ENCODE measurements at places on chromosomes 1 and 21. TPM values are rescaled to one million over a fixed set of nuclear protein-coding genes. Genes with fewer than 3 reads are reported as not detected.

DNA sequence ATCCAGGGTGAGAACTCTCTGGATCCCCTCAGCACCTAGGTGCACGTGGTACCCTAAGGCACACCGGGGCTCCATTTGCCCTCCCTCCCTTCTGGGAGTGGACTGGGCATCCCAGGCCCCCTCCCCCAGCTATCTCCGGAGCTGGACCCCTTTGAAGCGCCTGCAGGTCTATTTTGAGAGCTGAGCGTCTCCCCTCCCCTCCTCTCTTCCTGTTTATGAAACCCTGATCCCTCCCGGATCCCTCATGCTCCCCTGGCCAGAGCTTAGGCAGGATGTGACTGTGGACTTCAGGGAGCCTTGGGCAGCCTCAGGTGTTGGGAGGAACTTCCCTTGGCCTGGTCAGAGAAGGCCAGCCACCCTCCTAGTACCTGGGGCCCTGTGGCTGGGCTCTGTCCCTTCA lies 10.2 kb downstream of the RPS6KA1 start:
- no peak for DNase-seq

GRCh38 chr1:169392406-169392805 lies 24.4 kb downstream of the BLZF1 start:
- DNase-seq: no peak

GRCh38 chr1:11125931-11126330 lies 26.3 kb upstream of the EXOSC10 start:
- no peak for DNase-seq

- no peak for DNase-seq
Observed at GRCh38 chr1:84634536-84635205, 55.6 kb downstream of the SSX2IP start.

DNA sequence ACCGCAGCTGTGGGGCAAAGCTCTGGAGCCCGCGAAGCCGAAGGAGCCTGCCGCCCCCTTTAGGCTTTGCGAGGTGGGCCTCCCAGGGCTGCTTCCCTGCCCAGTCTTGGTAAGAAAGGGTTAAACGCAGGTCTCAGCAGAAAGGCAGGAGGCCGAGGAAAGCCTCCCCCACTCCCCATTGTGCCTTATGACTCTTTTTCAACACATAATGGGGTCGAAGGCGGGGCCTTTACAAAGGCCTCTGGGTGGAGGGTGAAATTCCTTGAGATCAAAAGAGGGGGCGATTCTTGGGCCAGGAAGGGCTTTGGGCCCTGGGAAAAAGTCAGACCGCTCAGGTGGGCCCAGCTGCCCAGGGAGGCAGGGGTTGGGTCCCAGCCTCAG lies 880 bp downstream of the ALPL start:
- DNase-seq: no peak

DNA sequence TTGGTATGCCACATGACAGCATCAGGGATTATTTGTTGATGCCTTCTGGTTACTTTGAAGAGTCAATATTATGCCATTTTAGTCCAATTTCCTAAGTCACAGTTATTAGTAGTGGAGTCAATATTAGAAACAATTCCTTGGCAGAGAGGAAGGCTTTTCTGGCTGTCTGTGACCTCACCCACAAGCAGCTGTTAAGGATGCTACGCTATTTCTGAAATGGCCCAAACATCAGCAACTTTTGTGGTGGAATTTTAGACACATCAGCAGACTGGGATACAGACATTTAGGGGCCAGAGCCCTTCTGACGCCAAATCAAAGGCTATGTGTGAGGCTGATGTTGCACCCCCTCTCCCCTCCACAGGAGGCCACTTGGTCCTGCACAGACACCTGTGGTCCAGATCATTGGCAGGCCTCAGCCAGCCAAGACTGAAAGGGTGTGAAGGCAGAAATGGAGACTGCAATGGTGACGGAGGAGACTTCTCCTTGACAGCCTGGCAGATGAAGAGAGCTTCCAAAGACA lies 9.2 kb upstream of the RXRG start:
- no peak for DNase-seq

DNA sequence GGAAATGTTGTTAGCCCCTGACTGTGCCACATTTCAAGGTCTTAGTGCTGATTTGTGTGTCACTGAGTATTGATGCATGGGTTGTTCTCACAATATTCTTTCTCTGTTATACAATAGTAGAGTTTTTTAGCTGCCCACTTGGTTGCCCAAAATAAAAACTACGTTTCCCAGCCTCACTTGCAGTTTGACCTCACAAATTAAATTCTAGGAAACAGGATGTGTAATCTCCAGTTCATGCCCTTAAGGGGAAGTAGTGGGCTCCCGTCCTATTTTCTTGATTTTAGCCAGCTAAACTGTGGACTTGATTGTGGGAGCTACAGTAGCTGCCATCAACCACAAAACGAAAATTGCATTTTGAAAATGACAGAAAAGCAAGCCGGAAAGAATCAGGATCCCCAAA lies 27.3 kb upstream of the LAMC1 start:
- DNase-seq: no peak

- no peak for DNase-seq
Observed at GRCh38 chr1:20192871-20193411, 6.6 kb upstream of the PLA2G2C start.

DNA sequence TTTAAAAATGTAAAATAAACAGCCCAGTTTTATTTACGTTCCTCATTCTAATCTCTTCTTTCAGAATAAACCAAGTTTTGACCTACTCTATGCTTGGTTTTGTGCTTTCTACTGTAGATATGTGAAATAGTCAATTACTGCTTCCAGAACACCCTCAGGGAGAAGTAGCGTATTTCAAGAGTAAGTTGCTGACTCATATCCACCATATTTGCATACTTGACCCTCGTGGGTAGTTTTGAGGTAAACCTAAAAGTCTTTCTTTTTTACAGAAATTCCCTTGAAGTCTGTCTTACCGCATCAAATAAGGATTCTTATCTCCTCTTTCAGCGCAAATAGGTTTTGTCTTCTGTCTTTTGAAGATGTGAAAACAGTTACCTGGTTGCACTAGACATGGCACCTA lies 1.4 kb upstream of the OR2L3 start:
- no peak for DNase-seq

DNA sequence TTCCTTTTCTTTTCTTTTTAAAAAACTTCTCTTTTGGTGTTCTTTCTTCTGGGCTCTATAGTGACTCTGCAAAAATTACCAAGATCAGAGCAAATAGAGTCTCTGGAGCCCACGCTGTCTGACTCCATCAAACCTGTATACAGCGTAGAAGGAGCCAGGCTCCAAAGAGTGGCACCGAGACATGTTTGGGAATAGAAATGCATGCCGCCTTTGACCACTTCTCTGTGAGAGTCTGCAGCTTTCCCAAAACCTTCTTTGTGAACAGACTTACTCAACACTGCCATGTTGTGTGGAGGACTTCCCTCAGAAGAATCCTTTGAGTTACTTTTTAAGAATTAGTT lies 55.3 kb downstream of the GORAB start:
- no peak for DNase-seq

DNA sequence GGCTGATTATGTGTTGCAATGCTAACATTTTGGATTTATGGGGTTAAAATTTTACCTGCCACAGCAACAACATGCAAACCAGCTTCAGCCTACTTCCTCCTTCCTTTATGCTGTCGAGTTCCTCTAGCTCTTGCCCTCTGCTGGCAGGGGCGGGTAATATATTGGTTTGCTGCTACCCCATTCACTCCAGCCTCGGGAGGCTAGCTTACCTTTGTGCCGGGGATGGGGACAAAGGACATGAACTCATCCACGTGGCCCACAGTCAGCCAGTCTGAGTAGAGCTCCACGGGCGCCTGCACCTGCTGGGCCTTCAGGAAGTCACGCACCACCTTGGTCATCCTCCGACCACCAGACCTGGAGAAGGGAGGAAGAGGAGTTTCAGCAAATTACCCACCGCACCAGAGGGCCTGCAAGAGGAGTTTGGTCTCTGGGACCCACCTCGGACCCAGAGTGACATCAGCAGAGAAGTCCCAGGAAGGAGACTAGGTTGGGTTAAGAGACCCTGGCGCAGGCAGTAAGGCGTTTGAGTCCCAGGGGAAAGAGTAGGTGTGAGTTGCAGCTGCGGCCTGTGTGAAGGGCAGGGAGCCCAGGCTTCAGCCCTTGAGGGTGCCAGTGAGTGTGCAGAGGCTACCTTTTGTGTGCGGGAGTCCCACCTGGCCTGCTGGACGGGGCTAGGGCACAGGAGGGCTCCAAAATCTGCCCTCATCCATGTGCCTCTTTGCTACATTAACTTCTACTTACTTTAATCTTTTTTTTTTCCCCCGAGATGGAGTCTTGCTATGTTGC lies 21.8 kb upstream of the SDHB start:
- no peak for DNase-seq

DNA sequence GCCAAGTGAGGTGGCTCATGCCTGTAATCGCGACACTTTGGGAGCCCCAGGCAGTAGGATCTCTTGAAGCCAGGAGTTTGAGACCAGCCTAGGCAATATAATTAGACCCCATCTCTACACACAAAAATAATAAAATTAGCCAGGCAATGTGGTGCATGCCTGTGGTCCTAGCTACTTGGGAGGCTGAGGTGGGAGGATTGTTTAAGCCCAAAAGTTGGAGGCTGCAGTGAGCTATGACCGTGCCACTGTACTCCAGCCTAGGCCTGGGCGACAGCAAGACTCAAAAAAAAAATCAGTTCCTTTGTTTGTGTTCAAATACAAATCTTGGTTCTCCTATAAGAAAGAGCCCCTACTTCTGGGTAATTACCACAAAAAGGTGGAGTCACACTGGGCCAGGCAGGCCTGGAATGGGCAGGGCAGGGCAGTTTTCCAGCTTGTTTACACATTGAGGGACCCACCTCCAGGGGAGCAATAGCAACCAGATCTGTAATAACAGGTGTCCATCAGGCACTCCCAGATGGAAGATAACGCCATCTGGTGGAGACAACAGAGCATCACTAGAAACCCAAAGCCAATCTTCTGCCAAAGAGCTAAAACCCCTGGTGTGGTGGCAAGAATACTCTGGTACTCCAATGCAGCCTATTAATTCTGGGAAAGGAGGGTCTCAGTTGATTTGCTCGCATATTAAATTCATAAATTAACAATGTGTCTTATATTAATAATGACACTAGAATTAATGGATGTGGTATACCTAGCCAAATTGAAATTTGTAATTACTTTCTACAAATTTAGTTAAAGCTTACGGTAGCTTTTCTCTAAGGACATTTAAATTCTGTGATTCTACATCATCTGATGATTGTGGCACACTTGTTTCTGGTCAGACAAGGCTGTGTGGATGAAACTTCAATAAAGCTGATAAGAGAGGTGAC lies 13.2 kb downstream of the PPP1R15B start:
- DNase-seq: peak; percentile 79

DNA sequence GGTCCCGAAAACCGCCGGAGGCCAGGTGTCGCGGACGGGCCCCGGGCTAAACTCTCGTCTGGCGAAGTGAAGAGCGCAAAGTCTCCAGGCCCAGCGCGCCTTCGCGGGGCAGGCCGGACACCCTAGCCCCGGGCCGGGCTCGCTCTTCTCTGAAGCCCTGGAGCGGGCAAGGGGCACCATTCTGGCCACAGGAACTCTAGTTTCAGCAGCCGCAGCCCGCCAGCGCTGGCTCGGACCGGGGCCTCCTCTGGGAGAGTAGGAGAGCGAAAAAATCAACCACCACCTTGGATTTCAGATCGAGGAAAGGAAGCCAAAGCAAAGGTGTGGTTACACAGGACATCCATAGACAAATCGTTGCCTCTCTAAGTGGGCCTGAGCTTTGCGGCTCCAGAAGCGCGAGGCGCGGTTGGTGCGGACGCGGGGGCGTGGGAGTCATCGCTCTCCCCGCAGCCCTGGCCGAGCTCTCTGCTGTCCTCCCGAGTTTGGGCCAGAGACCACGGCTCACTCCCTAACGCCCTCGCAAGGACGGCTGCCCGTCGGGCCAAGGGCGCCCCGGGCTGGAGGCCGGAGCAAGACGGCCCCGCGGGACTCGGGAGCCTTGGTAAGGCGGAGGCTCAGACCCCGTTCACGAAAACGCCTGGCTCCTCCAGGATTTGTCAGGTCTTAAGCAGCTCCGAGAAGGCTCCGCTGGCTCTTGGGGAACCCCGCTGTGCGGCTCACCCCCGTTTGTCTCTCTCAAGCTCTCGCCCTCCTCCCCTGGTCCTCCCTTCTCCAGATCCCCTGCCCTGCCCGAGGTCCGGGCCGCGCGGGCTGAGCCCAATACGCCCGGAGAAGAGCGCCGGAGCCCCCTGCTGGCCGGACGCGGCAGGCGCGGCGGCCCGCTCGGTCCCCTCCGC lies 132.9 kb upstream of the DPYD start:
- no peak for DNase-seq

- DNase-seq: no peak
Observed at GRCh38 chr1:147539122-147539575, 2.2 kb upstream of the BCL9 start.

DNA sequence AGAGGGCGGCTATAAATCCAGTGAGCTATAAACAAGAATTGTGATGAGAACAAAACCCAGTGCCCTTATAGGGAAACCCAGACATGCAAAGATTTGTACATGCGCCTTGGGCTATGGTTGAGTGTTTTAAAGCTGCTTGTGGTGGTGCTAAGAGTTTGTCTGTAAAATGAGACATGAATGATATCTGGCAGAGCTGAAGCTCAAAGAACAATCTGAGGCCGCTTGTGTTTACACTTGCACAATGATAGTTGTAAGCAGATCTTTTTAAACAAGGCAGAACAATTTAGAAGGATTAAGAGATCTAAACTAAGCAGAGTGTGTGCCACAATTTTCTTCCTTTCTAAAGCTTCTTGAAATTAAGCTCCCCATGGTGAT lies 80.4 kb upstream of the ADAMTS5 start:
- no peak for DNase-seq

DNA sequence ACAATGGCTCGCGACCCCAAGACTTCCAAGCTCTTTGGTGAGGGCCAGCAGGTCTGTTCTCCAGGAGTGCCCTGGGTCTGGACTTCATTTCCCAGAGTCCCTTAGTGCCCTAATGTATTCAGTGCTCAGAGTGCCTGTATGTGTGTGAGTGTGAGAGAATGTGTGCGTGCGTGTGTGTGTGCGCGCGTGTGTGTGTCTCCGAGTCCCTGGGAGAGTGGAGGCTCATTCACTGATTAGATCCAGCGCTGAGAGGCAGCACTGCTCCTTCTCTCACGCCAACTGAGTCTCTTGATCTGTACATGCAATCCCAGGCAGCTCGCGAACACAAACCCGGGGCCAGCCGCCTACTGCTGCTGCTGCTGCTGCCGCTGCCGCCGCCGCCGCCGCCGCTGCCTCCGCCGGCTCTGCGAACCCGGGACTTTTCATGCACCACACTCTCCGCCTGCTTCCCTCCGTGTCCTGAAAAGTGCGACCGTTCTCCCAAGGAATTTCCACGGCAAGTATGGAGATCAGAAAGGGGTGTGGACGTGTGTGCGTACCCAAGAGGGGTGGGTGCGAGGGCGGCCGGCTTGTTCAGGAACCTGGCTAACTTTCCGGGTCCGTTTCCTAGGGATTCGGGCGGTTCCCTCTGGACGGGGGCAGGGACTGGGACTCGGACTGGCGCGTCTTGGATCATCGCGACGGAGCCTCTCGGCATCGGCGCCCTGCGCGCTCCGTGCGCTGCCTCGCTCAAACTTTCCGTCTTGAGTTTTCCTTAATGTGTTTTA lies at the start of gene RNF220:
TSS of gene RNF220 (plus strand) at position 225 of the 767 bp plus-strand sequence.
- DNase-seq: no peak

- DNase-seq: no peak
Observed at GRCh38 chr1:162171111-162171510, 101.6 kb downstream of the NOS1AP start.

The WNT9A gene
- total RNA-seq: 2.9 TPM

The CAPN9 gene
- total RNA-seq: not detected

The TFF1 gene
- total RNA-seq: not detected

The C1orf74 gene
- 2.0 TPM for total RNA-seq

The PLA2G2C gene
- total RNA-seq: not detected

The LIN28A gene
- not detected for total RNA-seq

The HAPLN2 gene
- not detected for total RNA-seq

Data from vagina (tissue), 2 donors.